SW 1271 (cell line): ENCODE measurements at places on chromosomes 1 and 21.

DNA sequence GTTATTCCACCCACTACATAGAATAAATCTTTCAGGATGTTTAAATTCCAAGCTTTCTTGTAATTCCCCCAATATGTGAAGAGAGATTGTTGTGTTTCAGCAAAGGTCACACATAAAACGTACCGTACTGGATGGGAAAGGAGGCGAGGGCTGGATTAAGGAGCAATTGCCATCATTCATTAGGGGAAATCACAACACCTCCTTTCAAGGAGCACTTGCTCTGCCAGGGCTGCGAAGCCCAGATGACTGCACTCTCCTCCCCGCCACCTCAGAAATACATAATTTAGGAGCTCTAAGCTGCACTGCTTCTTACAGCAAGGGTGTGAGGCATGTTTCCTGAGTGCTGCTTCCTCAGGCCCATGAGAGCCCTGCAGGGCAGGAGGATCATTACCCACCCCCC lies 29.6 kb downstream of the MATN1 start:
- DNase-seq = no peak

DNA sequence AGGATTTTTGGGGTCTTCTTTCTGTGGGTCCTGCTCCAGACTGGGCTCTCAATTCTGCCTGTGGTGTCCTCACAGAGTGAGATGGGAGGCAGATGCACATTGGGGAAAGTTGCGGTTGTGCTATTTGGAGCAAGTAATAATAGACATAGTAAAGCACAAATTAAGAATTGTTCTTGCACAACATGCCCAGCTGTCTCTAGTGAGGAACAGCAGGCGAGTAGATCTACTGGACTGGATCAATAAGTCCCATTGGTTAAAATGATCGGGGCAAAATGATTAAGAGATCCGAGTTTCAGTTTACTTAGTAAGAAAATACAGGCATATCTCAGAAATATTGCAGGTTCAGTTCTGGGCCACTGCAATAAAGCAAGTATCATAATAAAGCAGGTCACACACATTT lies 448.3 kb upstream of the PROX1 start:
- DNase-seq = no peak

GRCh38 chr1:93576346-93576745 lies 105.3 kb downstream of the BCAR3 start:
- DNase-seq = no peak

DNA sequence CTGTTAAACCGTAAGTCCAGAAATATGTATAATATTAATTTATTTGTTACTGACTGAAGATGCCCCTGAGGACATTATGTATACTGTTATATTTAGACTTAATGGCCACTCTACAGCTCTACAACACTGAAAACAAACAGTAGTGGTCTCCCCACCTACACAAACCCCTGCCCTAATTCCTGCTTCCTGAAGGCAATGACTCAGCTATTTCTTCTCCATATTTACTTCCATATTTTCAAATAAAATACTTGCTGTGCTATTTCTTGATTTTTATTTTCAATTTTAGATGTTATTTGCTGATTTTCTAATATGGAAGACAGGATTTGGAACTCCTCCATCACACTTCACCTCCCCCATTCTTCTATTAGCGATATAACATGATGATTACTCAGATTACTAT lies 97.6 kb downstream of the PCNX2 start:
- no peak for DNase-seq

- no peak for DNase-seq
Observed at GRCh38 chr1:31412732-31413404, at the start of gene SERINC2. SERINC2 (plus strand) TSS chr1:31413213; CDS start chr1:31413266, 53 bp downstream.

- DNase-seq = no peak
Observed at GRCh38 chr1:239322369-239322768, 64.0 kb upstream of the CHRM3 start.

DNA sequence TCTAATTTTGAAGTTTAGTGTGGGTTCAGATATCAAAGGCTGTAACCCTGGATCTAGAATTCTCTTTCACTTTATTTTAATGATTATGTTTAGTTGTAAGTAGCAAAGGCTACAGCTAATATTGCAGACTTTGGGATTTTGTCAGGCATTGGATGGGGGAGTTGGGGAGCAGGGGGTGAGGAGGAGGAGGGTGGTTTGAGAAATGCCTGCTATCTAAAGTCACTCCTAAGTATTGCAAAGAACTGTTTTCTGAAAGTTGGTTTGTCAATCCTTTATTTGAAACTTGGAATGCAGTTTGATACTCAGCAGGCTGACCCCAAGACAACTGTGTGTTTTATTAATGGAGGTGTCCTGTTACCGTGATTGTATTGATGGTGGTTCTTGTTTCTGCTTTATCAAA lies 1.2 kb downstream of the NTPCR start:
- no peak for DNase-seq

DNA sequence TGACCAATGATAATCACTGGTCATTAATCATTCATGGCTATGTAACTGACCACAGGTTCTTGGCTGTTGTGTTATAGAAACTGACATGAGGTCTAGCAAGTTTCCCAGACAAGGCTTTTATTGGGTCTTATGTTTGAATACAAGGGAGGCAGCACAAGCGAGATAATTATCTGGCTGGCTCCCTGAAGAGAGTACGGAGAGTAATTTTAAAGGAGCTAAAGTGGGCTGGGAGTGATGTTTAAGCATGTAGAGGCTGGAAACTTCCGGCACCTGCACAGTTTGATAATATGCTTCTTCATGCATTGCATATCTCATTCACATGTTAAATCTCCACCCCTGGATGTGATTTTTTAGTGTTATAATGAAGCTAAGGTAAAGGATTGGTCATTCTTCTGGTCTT lies 116.2 kb upstream of the KCNK1 start:
- DNase-seq = no peak

- DNase-seq = no peak
Observed at GRCh38 chr21:45888386-45889009, 93.1 kb upstream of the COL6A1 start.

DNA sequence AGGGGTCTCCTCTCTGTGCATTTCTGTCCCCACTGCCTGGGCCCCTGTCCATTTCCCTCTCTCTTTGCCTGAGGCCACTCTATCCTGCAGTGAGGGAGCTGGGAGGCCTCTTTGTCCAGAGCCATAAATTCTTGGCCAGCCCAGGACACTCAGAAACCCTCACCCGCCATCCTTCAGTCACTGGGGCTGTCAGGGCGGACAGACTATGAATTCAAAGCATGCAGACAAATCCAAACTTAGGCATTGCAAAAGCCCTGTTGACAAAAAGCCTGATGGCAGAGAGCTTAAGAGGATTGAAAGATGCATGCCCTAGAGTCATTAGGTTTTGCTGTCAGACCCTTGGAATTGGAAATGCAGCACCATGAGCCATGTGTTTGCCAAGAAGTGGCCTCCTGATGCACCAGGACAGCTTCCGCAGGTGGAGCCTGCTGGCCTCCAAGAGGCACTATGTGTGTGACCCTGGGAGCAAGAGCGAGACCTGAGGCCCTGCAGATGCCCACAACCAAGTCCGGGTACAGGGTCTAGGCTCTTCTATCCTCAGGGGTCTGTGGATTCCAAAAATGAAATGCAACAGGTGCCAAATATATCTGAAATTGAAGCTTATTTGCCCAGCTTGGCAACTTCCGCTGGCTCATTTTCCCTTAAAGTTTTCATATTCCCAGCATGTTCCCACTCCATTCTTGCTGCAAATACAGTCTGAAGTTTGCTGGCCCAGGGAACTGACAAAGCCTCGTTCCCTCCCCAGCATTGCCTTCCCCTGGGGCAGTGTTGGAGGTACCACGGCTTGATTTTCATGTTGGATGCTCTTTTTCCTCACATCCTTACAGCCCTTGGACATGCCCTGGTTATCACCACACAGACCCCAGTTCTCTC lies 177.9 kb downstream of the PGBD5 start:
- DNase-seq = no peak

- no peak for DNase-seq
Observed at GRCh38 chr1:191912517-191912916, 245.7 kb upstream of the RGS18 start.

- no peak for DNase-seq
Observed at GRCh38 chr1:54811066-54811465, 9.9 kb upstream of the TTC22 start.

- no peak for DNase-seq
Observed at GRCh38 chr1:159653201-159653600, 61.2 kb downstream of the CRP start.

- no peak for DNase-seq
Observed at GRCh38 chr1:199909137-199909536, 118.4 kb upstream of the NR5A2 start.

GRCh38 chr1:41776891-41777441 lies 141.8 kb downstream of the HIVEP3 start:
- no peak for DNase-seq

DNA sequence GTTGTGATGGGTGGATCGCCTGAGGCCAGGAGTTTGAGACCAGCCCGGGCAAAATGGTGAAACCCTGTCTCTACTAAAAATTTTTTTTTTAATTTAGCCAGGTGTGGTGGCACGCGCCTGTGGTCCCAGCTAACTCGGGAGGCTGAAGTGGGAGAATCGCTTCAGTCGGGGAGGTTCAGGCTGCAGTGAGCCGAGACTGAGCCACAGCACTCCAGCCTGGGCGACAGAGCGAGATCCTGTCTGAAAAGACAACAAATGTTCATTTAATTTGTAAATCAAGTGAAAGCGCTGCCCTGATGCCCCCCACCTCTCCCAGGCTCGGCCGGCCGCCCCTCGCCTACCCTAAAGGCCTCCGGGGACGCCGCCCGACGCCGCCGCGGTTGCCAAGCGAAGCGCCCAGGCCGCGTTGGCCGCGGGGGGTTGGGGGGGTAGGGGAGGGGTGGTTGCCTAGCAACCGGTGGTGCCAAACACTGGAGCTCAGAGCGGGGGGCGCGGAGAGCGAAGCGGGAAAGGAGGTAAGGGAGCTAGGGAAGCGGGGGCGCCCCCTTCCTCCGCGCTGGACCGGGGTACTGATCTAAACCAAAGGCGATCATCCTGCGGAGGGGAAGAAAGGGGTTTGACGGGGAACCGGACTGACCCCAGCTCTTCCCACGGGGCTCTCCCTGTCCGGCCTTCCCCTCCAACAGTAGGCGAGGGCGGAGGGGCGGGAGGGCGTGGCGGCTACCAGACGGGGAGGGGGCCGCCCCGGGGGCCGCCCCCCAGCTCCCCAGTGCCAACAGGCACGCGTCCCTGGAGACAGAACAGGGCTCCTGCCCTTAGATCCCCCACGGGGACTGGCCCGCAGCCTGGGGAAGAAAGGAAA lies at the start of gene TEKT2:
TEKT2 (plus strand) TSS at position 460 of the 862 bp plus-strand sequence. CDS start 828 bp downstream, outside the sequence.
- no peak for DNase-seq

DNA sequence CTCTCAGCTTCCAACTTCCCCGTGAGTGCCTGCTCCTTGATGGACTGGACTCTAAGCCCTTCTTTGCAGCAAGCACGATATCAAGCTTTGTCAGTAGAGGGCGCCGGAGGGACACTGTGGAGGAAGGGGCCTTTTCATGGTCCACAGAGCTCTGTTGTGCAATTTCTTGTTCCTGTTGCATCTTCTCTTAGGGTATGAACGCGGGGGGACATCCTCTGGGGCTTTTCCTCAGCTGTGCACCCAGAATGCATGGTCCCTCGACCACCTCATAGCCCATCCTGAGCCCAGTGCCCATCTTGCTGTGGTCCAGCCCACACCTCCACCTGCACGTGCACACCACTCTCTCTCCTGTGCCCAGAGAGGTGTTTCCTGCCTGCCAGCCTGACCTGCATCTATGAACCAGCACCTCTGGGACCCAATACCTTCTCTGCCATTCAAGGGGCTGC lies 556.8 kb downstream of the PTPRU start:
- DNase-seq = peak; percentile 46
